Stimulated activated CD4-positive, alpha-beta T cell treated with anti-CD3 and anti-CD28 coated beads, TNF-alpha, amount 100 ng/mL, for 4 hours (primary cell): ENCODE measurements at places on chromosomes 16 and 17.

- DNase-seq, result no peak
These were observed 3.8 kb upstream of the CBFB start for GRCh38 chr16:67025210-67025550.

GRCh38 chr16:86567701-86568581 lies 1.3 kb downstream of the FOXC2 start:
- no peak for DNase-seq

- DNase-seq, result no peak
These were observed 41.1 kb downstream of the TNRC6C start for GRCh38 chr17:77999413-78000173.

GRCh38 chr17:63601439-63602371 lies 1.0 kb downstream of the TACO1 start:
- no peak for DNase-seq

GRCh38 chr17:4566785-4567184 lies 6.4 kb upstream of the GGT6 start:
- no peak for DNase-seq

DNA sequence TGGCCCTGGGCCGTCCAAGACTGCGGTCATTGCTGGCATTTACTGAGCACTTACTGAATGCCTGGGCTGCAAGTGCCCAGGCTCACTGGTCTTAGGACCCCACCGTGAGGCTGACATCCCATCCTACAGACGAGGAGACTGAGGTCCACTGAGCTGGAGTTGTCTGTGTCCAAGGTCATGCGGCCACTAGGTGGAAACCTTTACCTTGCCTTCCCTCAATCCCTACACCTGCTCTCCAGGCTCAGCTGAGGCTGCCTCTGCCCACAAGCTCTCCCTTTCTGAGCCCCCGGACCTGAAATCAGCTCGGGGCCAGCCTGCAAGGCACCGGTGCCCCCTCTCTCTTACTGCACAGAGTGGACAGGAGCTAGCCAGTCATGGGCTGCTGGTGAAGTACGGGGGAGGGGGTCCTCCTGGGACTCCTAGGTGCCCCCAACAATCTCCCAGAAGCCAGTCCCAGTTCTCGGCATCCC lies 1.5 kb downstream of the CASKIN1 start:
- DNase-seq, result peak; percentile 23

GRCh38 chr17:82106688-82107305 lies 8.8 kb upstream of the FASN start:
- DNase-seq, result no peak

GRCh38 chr16:68517606-68518166 lies 21.4 kb upstream of the ZFP90 start:
- DNase-seq, result no peak

DNA sequence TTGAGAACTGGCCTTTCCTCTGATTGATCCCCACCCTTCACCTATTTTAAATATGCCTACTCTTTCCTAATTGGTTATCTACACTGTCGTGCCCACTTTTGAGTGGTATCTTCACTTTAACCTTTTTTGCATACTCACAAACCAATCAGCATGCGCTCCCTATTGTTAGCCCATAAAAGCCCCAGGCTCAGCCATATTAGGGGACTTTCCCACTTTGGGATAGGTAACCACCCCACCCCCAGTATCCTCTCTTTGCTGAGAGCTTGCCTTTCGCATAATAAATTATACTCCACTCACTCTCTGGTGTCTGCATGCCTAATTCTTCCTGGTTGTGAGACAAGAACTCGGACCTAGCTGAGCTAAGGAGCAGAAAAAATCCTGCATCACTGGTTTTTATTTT lies 59.5 kb upstream of the NOL11 start:
- DNase-seq, result no peak

- DNase-seq, result no peak
These were observed 42.2 kb upstream of the TNRC6C start for GRCh38 chr17:77916264-77916663.

GRCh38 chr17:61131585-61131984 lies 268.1 kb upstream of the TBX2 start:
- DNase-seq, result no peak

- DNase-seq, result no peak
These were observed 10.4 kb downstream of the GPRC5C start for GRCh38 chr17:74442291-74442669.

DNA sequence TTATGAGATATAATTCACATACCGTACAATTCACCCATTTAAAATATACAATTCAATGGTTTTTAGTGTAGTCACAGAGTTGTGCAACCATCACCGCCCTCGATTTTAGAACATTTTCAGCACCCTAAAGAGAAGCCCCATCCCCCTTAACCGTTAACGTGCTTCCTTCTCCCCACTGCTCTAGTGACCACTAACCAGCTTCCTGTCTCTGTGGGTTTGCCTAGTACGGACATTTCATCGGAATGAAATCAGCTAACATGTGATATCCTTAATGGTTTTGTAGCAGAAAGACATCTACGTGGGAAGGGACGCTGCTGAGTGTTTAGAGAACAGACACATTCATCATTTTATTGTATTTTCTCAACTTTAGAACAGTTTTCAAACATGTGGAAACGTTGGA lies 80.8 kb upstream of the HSBP1 start:
- no peak for DNase-seq

GRCh38 chr16:62872339-62872738 lies 836.1 kb upstream of the CDH8 start:
- no peak for DNase-seq

GRCh38 chr17:59786213-59786535 lies 78.7 kb downstream of the VMP1 start:
- DNase-seq, result no peak

- DNase-seq, result no peak
These were observed 26.4 kb downstream of the EEF2K start for GRCh38 chr16:22232277-22233036.

- DNase-seq, result no peak
These were observed 44.7 kb downstream of the ABCC1 start for GRCh38 chr16:15993946-15994665.

DNA sequence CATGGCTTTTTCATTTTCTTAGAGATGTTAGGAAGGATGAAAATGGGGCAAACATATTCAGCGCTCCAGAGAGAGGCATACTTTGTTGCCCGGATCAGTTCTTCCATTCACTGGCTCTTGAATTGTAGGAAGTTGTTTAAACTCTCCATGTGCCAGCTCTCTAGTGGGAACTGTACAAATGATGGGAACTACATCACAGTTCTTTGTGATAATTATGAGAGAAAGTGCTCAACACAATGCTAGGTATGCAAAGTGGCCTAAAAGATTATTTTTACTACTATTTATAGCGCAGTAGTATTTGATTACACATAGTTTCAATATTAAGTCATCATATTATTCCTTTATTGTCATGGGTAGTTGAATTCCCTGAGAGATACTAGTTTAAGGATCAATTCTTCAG lies 268.5 kb downstream of the RBFOX1 start:
- no peak for DNase-seq

DNA sequence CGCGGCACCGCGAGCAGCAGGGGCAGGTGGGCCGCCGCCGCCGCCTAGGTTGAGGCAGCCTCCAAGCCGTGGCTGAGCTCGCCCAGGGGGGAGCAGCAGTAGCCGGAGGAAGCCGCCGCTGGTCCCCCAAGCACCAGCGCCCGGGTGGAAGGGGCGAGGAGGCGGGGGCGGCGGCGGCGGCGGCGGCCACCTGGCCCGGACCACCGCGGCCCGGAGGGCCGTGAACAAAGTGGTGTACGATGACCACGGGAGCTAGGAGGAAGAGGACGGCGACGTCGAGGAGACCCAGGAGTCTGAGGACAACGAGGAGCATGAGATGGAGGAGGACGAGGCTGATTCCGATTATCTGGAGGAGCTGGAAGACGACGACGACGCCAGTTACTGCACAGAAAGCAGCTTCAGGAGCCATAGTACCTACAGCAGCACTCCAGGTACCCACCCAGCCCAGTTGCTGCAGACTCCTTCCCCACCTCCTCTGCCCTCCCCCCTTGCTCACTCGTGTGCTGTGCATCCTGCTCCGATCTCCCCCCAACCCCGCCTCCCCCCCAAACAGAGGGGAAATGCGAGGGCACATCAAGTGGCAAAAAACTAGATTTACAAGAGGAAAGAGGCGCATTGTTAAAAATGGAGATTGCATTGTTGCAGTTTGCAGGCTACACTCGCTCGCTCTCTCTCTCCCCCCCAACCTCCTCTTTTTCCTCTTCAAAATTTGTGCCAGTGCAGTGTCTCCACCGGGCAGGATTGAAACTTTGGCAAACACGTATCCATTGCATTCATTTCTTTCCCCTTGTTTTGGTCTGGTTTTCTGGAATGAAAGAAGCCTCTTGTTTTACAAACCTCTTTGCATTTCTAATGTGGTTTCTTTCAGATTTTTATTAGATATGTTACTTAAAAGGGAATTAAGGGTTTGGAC lies 41.8 kb upstream of the AMZ2 start:
- DNase-seq, result no peak

DNA sequence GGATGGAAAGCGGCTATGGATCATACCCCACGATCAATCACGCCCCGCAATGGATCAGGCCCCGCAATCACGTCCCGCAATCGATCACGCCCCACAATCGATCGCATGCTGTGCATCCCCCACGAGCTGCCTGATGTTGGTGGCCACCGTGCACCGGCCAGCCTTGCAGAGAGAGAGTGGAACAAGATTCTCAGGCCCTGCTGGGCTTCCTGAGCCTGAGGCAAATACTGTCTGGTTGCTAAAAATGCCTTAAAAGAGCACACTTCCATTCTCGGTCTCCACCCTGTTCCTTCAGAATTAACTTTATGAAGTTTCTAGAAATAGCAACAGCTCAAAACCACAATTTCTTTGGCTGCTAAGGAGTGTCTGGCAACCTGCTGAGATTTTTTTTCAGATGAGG lies 81.5 kb downstream of the VPS53 start:
- no peak for DNase-seq

- no peak for DNase-seq
These were observed 25.4 kb downstream of the NGFR start for GRCh38 chr17:49520386-49521087.

DNA sequence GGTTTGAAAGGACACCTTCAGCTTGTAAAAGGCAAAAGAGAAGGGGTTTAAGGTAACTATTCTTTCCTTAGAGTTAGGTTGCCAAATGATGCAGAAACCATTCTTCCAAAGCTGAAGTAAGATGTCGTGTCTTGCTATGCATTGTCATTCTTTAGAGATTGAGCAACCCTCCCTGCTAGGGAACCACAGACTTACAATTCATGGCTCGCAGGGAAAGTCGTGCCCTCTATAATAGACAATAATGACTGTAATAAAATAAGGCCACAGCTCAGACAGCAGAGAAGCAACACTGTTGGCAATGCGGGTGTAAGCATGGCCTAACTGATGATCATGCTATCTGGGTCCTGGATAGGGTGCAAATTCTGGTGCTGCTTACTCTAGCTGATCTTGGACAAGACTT lies 129.6 kb upstream of the CDH13 start:
- no peak for DNase-seq

GRCh38 chr17:28226563-28227315 lies 92.3 kb upstream of the TMEM97 start:
- DNase-seq, result no peak

- no peak for DNase-seq
These were observed 4.6 kb downstream of the ZSCAN10 start for GRCh38 chr16:3094289-3095027.

DNA sequence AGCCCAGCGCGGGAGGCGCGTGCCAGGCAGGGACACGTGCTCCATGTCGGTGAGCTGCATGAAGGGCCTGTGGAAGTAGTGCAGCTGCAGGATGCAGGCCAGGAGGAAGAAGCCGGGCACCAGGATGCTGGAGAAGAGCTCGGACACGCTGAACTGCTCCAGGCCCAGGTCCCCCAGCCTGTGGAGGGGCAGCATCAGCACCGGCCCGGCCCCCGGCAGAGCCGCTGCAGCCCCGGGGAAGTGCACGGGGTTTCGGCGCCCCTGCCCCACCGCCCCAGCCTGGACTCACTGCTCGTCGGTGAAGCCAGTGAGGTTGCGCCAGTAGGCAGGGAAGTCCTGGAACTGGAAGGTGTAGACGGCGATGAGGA lies 28.0 kb downstream of the CTU2 start:
- DNase-seq, result no peak

DNA sequence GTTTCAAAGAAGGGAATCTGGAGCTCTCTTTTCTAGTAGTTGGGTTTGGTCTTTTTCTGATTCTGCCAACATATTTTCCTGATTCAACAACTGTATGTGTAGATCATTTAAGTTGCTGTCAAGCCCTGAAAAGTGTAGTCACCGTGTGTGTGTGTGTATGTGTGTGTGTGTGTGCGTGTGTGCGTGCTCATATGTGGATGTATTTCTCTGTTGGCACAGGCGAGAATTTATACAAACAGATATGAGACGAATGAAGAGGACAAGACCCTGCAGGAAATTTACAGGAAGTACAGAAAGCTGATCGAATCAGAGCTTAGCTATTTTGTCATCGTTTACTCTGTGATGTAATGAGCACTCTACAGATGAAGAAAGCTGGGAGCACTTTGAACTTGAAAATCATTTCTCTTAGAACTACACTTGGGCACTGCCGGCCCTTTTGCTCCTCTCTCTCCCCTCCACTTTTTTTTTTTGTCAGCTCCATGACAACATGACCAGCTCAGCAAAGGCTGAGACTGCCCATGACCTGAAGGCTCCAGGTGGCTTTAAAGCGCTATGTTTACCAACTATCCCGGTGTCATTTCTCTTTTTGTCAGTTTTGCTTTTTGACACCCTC lies 11.2 kb downstream of the FBXO39 start:
- no peak for DNase-seq

DNA sequence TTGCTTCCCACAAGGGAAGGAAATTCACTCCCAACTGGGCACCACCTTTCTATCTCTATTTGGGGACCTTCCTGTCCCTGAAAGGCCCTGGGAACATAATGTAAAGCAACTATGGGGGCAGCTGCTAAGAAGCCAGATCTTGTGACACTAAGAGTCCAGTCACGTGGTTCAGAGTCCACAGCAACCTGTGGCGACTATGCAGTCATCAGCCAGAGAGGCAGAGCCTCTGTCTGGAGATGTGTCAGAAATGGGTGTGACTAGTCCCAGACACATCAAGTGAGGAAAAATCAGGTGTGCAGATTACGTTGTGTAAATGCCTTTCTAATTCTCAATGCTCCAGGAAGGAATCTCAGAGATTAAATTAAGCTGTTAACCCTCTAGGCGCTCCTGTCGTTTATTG lies 26.6 kb upstream of the SKAP1 start:
- DNase-seq, result no peak

GRCh38 chr16:3520841-3521240 lies 20.0 kb downstream of the CLUAP1 start:
- no peak for DNase-seq
